ENCODE measurements at places on chromosomes 7 and 10.

DNA sequence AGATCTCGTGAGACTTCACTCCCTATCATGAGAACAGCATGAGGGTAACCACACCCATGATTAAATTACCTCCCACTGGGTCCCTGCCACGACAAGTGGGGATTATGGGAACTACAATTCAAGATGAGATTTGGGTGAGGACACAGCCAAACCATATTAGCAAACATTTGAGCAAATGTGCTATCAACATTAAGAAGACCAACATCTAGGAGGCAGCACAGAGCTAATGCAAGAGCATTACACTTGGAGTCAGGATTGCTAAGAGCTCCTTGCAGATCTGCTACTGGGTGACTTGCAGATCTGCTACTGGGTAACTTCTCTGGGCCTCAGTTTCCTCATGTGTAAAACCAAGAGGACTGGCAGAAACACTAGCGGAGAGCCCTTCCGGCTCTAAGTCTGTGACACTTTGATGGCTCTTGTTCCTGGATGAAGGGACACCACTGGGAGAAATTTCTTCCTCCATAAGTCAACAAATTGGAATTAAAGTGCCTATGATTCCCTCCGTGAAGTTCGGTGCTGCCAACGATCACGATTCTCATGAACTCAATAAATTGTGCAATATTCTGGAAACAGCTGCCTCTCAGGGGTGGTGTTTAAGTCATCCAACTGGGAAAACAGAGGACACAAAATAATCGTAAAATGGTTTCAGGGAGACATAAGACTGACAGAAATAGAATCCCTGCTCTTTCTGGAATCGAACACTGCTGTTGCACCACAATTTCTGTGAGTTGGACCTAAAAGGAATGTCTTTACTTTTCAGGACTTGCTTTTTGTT lies 115.8 kb upstream of the ITGB1 start:
- DNase-seq = no peak

DNA sequence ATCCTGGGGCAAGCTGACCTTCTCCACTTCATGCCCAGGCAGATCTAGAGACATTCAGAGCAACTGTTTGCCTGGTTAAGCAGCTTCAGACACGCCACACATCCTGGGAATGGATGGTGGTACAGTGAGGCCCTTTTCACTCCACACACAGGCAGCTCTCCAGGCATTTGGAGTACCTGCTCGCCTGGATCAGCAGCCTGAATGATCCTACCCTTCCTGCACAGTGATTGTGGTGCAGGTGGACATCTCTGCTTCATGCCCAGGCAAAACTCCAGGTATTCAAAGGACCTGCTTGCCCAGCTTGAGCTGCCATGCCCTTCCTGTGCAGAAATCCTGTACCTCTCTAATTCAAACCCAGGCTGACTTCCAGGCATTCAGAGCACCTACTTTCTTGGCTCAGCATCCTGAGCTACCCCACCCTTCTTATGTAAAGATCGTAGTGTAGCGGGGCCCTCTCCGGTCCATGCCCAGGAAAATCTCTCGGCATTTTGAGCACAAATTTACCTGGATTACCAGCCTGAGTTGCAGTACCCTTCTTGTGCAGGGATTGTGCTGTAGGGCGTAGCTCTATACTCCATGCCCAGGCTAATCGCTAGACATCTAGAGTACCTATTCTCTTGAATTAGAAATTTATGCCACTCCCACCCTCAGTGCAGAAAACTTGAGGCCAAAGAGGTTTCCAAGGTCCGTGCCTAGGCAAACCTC lies 972.8 kb downstream of the ANKRD7 start:
- DNase-seq = no peak

- DNase-seq = no peak
These were observed 25.3 kb downstream of the PRSS2 start for GRCh38 chr7:142796001-142796500.

GRCh38 chr7:23393636-23394035 lies 76.7 kb downstream of the IGF2BP3 start:
- no peak for DNase-seq

- peak; percentile 16 for DNase-seq
These were observed 821 bp downstream of the SLC35B4 start for GRCh38 chr7:134315679-134316538.

- peak; percentile 30 for DNase-seq
These were observed 70.5 kb downstream of the KLF6 start for GRCh38 chr10:3714531-3714930.

- no peak for DNase-seq
These were observed 567.2 kb downstream of the SUGCT start for GRCh38 chr7:40701836-40702551.

- DNase-seq = no peak
These were observed 8.5 kb upstream of the CHCHD1 start for GRCh38 chr10:73773152-73773879.

- DNase-seq = no peak
These were observed 49.4 kb downstream of the BUB3 start for GRCh38 chr10:123203393-123204126.

DNA sequence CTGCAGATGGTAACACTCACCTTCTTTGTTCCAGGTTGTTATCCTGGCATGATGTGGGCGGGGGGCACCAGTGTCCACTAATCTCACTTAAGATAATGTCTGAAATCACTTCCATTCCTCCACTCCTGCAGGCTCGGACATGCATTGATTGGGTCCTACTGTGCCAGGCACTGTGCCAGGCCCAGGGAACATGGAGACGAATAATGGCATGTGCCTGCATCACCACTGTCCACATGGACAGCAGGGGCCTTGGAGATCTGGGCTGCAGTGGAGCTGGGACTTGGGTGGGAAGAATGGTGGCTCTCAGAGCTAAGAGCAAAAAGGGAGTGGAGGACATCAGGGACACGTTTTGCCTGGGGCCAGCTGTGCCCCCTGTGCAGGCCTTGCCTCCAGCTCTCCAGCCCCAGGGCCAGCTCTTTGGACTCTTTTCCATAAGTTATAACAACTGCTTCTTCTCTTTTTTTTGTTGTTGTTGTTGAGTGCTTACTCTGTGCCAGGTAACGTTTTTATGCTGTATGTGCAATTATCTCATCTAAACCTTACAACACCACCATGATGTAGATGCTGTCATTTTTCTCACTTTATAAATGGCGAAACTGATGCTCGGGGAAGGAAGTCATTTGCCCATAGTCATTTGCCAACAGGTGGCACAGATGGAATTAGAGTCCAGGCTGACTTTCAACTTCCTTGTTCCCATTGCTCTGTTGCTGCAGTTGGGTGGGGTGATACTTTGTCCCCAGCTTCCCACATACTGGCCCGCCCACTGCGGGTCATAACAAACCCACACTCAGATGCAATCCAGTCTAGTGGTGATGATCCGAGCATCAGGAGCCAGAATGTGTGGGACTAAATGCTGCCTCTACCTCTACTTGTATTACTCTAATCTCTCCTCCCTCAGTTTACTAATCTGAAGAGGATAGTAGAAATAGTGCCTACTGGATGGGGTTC lies 19.1 kb downstream of the PLPP4 start:
- peak; percentile 10 for DNase-seq

DNA sequence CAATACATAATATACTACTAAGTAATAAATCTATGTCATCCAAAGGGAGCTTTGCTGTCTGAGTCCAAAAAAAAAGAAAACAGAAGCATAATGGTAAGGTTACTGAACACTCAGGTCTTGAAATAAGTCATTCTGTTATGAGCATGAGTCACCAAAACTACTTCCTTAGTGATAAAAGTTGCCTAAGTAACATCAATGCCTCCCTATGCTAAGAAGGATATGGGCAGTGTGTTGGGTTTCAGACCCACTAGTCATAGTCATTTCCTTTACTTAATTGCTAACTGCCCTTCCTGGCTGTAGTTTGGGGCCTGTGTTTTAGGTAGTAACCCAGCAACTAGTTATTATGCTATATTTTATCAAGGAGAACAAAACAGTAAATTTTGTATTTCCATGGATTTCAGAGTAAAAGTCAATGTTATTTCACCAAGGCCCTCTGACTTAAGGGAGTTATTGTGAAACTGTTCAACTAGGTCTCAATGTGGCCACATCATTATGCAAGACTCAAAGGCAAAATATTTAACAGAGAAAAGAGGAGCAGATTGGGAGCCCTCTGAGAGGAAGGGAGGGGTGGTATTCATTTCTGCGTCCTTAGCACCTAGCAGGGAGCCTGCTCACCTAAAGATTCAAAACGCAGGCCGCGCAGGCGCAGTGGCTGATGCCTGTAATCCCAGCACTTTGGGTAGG lies 11.7 kb upstream of the VIM start:
- peak; percentile 90 for DNase-seq

- peak; percentile 72 for DNase-seq
These were observed 21.6 kb downstream of the TAS2R41 start for GRCh38 chr7:143499246-143499645.

DNA sequence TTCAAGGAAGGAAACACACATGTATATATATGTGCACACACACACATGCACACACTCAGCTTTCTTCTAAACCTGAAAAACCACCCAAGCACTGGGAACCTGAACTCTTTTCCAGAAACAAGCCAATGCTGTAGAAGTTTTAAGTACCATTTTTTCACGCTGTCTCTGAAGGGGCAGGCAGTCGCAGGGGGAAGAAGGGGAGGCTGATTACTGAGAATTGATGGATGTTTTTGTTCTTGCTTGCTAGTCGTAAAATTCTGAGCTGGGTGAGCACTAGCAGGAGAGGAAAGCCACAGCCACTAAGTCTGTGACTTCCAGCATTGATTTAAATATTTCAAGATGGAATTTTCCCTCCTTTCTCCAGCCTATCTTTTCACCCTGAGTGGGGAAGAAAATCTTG lies 391.8 kb downstream of the CALN1 start:
- no peak for DNase-seq

DNA sequence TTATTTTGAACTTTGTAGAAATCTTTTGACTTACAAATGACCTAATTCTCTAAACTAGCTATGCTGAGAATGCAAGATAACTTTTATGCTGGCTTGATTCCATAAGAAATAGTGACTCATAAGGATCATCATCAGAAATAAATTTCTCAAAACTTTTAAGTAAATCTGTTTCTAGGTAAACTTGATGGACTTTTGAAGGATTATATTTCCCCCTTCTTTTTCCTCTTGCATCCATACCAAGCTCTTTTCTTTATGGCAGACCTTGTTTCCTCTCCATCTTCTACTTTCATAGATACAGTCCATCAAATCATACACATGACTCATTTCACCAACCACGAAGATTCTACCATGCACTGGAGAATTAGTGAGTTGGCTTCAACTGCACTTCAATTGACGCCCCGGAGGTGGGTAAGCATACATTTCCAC lies 336.3 kb downstream of the KCNMA1 start:
- no peak for DNase-seq

- DNase-seq = peak; percentile 75
These were observed 71.1 kb upstream of the CFAP46 start for GRCh38 chr10:133013463-133013862.

GRCh38 chr7:100691676-100692577 lies 2.1 kb downstream of the GIGYF1 start:
- peak; percentile 78 for DNase-seq

- DNase-seq = no peak
These were observed 115.3 kb downstream of the SGMS1 start for GRCh38 chr10:50508315-50509051.

- DNase-seq = no peak
These were observed 29.7 kb downstream of the HOXA1 start for GRCh38 chr7:27066148-27066547.

- peak; percentile 28 for DNase-seq
These were observed 61.9 kb downstream of the SYPL1 start for GRCh38 chr7:106050002-106050745.

DNA sequence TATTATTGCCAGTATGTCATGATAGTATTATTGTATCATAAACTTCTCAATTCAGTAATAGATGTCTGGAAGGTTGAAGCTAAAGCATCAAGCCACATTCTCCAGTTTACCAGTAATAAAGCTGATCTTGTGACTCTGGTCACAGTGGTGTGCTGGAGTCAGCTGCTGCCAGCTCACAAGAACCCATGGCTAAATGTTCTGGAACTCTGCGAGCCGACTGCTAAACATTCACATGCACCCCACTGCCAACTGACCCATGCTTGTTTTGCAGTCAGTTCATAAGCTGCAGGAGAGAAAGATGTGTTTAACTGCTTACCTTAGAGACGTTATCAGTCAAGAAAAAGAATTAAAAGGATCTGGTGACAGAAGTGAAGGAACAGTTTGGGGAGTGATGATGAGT lies 5.9 kb upstream of the DNTT start:
- no peak for DNase-seq

GRCh38 chr10:33214174-33214573 lies 120.3 kb downstream of the NRP1 start:
- DNase-seq = no peak

- no peak for DNase-seq
These were observed 219.7 kb upstream of the PPP2R2D start for GRCh38 chr10:131681122-131681521.

GRCh38 chr10:131280101-131280500 lies 31.4 kb downstream of the TCERG1L start:
- no peak for DNase-seq

GRCh38 chr10:48505394-48506112 lies 99.3 kb downstream of the ARHGAP22 start:
- peak; percentile 93 for DNase-seq

DNA sequence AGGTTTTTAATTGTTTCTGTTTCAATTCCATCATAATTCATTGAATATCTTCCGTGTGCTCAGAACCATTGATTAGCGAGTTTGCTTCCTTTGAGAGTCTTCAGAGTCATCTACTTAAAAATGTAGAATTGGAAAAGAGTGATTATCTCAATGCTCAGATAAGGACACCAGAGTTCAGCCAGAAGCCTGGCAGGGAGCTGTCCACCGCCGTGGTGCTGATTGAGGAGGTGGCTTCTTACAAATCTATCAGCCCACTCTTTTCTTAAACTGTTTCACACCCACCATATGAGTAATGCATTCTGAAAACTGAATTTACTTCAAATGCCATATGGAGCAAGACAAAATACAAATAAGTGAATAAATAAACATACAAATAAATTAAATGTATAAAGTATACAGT lies 79.3 kb downstream of the INSYN2A start:
- DNase-seq = peak; percentile 60

DNA sequence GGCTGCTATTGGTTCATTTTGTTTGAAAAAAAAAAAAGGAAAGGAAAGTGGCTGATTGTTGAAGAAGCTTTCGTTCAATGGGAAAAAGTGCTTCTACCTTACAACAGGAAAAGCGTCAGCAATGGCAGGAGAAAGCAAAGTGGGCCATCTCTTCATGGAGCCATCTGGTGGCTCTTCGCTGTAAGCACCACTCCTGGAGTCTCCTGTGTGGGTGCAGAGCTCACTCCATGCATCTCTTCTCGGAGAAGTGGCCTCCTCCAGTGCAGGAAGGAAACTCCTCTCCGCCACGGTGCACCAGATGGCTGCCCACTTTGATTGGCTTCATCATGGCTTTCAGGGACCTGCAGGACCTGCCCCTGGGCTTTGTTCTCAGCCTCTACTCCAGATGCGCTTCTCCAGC lies 250.9 kb downstream of the PTEN start:
- peak; percentile 79 for DNase-seq

DNA sequence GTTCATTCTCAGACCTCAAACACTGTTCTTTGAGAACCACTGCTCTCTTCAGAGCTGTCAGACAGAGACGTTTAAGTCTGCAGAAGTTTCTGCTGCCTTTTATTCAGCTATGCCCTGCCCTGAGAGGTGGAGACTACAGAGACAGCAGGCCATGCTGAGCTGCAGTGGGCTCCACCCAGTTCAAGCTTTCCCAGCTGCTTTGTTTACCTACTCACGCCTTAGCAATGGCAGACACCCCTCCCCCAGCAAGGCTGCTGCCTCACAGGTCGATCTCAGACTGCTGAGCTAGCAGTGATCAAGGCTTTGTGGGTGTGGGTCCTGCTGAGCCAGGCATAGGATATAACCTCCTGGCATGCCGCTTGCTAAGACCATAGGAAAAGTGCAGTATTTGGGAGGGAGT lies 80.5 kb upstream of the CYP2C9 start:
- no peak for DNase-seq

Data from inflammatory macrophage (primary cell).